ENCODE measurements at places on chromosomes 4 and X. TPM values are rescaled to one million over a fixed set of nuclear protein-coding genes. Genes with fewer than 3 reads are reported as not detected.

- no peaks in the 10 kb centered on the region for H3K27me3 ChIP-seq
- no peak overlapping the region for H3K4me3 ChIP-seq
- no peak for DNase-seq
- H3K27ac ChIP-seq: no peak overlapping the region
- no peaks in the 10 kb centered on the region for H3K36me3 ChIP-seq
- no peaks in the 10 kb centered on the region for H3K4me1 ChIP-seq
Observed at GRCh38 chrX:152992115-152992514, 1.8 kb downstream of the PNMA5 start.

Gene ATP1B4
- not detected for total RNA-seq

GRCh38 chrX:46574774-46575381, 1.3 kb downstream of the CHST7 start:
- no peak overlapping the region for H3K4me3 ChIP-seq
- peaks cover 2% of the 10 kb centered on the region for H3K4me1 ChIP-seq
- no peaks in the 10 kb centered on the region for H3K27me3 ChIP-seq
- DNase-seq: no peak

Gene SRPK3
- total RNA-seq: 8.0 TPM

Gene VSIG1
- not detected for total RNA-seq

Gene CHRDL1
- total RNA-seq: 75.6 TPM

Gene SMIM10L2A
- total RNA-seq: 1.0 TPM

Gene FRMPD4
- 0.18 TPM for total RNA-seq

- DNase-seq: peak; percentile 71
- H3K27ac ChIP-seq: no peak overlapping the region
- H3K27me3 ChIP-seq: no peaks in the 10 kb centered on the region
- no peaks in the 10 kb centered on the region for H3K4me1 ChIP-seq
Observed at GRCh38 chrX:130091980-130092522, 18.2 kb downstream of the ELF4 start.

All from aorta (tissue), 5 donors.